ENCODE measurements at places on chromosomes 3 and 15.

GRCh38 chr15:93942269-93942694 lies 289.1 kb upstream of the MCTP2 start:
- DNase-seq, result no peak

DNA sequence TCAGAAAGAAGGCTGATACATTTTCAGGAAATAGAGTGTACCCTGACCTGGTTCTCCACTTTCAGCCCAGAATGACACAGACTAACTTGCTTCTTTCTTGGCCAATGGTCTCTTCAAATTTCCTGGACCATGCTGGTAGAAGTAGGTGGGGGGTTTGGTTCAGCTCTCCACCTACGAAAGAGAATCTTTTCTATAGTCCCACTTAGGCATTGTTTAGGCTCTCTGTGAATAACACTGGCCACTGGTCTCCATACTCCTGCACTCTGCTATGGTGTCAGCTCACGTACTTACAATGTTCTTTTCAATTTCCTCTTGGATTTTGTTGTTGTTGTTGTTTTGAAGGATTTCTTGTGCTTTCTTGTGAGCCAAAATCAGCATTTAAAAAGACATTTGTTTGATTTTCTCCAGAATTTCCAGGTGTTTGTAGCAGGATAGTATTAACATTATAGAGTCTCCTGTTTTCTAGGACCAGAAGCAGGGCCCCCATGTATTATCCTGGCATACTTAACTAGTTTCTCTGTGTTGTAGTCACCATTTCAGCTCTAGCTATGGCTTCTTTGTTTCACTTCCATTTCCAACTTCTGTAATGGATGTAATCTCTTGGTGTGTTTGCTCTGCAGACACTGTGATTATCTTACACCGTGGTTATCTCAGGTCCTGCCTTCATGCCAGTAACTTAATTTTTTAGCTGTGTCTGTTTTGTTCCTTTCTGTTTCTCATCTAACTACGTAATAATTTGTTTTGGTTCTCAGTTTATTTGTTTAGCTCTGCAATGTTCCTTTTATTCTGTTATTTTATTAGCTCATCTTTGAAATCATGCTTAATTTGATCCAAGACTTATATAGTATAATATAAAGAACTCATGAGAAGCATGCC lies 61.4 kb downstream of the CHRNA7 start:
- DNase-seq, result no peak

DNA sequence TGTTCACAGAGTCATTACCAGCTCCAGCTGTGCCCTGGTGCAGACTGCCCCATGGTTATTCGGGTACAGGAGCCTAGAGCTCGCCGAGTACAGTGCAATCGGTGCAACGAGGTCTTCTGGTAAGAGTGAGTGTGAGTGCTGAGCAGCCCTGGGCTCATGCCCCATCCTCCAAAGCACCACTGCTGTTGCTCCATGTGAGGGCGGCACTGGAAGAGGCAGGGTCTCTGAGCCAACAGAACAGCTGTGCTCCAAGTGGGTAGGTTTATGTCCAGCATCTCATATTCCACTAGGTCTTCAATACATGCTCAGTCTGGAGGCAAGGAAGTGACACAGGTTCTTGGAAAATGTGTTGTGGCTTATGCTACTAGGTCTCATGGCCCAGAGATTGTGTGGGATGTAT lies 19.5 kb upstream of the P4HTM start:
- no peak for DNase-seq

DNA sequence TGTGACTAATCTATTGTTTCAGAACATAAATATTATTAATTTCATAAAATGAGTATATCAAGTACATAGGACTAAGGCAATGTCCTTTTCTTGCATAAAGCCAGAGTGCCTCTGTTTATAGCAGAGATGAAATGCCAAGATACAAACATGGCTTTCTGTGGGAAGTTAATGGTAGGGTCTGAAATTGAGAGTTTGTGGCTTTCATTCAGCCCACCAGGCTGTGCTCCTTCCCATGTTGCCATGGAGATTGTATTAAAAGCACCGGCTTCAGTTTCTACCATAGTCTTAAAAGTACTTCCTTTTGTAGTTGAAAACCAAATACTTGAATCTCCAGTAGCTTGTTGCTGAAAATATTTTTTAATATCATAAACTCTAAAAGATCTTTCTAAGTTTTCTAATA lies 114.0 kb downstream of the LRRC28 start:
- no peak for DNase-seq

GRCh38 chr3:169002689-169003088 lies 660.8 kb downstream of the MECOM start:
- no peak for DNase-seq

DNA sequence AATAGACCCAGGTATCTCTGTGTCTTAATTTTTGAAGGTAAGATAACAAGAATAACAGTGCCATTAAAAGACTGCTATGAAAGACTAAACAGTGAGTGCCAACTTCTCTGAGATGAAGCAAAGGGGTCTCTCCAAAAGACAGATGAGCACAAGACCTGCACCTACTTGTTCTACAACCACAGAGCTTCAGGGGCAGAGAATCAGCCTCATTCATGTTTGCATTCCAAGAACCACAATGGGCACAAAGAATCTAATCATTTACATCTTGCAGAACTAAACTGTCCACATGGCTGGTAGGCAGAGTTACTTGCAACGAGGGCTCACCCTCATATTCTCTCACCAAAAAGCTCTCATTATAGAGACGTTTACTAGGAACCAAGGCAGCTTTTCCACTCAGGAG lies 83.9 kb downstream of the PEAK1 start:
- no peak for DNase-seq

GRCh38 chr3:191216510-191216909 lies 17.5 kb downstream of the OSTN start:
- DNase-seq, result no peak

All from upper lobe of right lung (tissue), 1 donor.